ENCODE measurements at places on chromosomes 4 and X.

GRCh38 chr4:83701041-83701440 is 165.1 kb downstream of the GPAT3 start:
- no peak for DNase-seq

DNA sequence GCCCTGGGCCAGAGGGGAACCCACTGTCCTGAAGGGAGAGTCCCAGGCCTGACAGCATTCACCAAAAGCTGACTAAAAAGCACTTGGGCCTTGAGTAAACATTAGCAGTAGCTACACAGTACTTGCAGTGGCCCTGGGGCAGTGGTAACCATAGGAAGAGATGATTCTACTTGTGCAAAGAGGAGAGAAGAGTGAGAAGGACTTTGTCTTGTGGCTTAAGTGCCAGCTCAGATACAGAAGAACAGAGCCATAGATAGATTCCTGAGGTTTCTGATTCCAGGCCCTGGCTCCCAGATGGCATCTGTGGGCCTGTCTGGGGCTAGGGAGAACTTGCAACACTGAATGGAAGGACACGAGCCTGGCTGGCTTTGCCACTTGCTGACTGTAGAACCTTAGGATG is 100.5 kb downstream of the PTCHD1 start:
- DNase-seq = no peak

DNA sequence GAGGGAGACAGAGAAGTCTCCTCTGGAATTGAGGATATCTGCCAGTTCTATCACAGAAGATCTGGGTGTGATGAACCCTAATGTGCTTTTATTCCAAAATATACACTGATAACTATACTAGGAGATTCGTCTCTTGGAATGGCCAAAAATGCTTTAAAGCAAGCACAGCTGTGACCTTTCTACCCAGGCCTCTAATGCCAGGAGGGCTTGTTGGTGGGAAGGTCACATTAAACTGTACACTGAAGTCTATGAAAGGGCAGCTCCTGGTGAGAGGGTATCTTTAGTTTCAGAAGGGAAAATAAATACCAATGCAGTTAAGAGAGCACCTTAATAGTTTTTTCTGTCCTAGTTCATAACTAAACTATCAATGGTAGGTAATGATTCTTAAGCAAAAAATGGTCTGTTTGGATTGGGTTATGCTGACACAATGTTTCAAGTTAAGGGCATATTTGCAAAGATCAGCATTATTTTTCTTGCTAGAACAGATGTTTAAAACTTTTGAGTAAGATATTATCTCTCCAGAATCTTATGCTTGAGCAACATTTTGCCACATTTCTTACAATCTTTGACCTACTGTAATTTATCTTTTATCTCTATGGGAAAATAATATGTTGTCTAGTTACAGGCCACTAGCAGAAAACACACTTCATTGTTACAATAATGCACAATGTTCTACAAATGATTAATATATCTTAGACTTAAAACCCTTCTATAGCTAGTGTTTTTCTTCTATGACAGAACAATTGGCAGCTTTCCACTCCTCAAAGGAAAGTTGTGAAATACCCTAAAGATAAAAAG is 59.6 kb downstream of the SEC24D start:
- no peak for DNase-seq

GRCh38 chr4:78527103-78527502 is 24.5 kb upstream of the ANXA3 start:
- DNase-seq = no peak

GRCh38 chr4:98803251-98803650 is 125.7 kb downstream of the EIF4E start:
- no peak for DNase-seq

- no peak for DNase-seq
Observed at GRCh38 chrX:32153585-32153984, 1057.8 kb downstream of the DMD start.

- DNase-seq = no peak
Observed at GRCh38 chrX:123943074-123943473, 18.4 kb upstream of the STAG2 start.

DNA sequence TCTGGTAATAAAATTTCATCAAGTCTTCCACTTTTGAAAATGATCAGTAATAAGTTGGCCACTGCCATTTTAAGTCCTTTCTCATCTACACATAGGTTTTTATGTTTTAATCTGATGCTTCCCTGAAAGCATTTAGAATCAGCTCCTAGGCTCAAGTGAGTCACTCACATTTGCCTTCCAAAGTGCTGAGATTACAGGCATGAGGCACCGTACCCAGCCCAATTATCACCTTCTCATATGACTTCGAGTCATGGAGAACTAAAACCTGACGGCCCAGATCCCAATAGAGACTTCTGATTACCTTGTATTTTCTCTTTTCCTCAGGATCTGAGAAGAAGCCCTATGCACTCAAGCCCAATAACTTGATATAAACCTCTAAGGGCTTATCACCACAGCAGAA is 140.8 kb downstream of the OPHN1 start:
- no peak for DNase-seq

GRCh38 chr4:109886303-109886702 is 26.4 kb upstream of the EGF start:
- no peak for DNase-seq

GRCh38 chrX:55488006-55488592 is 1.5 kb downstream of the USP51 start:
- peak; percentile 20 for DNase-seq

DNA sequence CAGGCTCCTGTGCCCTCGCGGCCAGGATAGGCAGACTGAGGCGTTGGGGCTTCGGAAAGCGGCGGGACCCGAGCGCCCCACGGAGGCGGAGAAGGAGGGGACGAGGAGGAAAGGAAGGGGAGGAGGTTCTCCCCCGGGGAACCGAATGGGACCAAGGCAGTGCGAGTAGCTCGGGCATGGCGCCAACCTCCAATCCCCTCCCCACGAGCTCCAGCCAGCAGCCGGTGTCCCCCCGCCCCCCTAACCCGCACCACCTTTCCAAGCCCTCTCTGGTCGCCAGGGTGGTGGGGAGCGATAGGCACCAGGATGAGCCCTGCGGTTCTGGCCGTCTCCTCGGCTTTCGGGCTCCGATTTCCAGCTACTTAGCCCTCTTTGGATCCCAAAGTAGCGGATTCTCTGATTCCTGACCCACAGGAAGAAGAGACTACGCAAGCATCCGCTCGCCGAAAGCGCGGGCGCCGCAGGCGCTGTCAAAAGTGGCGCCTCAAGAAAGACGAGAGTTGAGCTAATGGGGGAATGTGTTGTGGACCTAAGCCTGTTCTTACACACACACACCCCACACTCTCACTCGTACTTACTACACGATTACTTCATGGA is 15.2 kb upstream of the ZIC3 start:
- no peak for DNase-seq

- no peak for DNase-seq
Observed at GRCh38 chrX:16087076-16087475, 36.3 kb upstream of the GRPR start.

DNA sequence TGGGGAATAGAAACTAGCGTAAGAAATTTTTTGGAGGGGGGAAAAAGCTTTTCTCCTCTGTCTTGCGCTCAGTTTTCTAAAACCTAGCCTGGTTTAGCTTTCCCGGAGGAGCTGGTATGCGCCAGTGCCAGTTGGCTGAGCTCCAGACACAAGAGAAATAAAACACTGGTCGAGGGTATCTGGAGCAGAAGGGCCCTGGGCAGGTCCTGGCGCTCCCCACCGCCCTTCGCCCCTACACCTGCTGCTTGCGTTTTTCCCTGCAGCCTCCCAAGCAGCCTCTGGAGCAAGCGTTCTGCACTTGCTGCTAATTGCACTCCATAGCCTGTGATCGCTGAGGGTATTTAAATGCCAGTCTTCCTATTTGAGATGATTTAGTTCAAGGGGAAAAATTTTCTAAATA is 816 bp downstream of the EREG start:
- DNase-seq = peak; percentile 73

DNA sequence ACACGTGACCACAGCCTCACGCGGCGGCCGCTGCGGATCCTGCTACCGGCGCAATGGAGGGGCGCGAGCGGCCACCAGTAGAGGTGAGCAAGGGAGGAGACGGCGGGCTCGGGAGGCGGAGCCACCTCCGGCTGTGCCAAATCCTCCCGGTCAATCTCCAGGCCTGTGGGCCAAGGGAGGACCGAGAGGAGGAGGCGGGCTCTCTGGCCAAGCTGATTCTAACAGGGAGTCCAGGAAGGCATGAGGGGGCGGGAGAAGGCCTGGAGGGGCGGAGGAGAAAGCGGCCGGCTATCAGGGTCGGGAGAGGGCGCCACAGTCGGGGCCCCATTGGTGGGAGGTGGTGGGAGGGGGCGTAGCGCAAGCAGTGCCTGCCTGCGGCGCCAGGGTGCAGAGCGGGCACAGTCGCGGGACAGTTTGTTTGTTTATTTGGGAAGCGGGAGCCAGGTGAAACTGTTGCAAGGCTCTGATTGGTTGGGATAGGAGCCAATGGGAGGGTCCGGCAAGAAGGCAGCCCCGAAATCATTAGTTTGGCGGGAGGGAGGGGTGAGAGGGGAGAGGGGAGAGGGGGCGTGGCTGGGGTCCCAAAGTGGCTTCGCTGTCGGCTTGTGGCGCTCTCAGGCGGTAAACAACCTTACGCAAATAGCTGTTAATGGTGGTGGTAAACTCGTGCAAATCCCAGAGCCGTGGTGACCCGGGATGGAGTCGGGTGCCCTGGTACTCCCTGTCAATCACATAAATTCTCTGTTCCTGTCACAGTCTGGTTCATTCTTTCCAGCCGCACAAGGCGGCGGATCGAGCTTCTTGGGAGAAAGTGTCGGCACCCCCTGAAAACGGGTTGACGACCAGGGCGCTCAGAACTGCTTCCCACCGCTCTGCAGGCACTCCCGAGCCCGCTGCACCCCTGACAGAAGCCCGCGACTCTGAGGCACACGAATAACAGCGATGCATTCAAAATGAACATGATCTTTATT is at the start of gene IRS4:
IRS4 (minus strand) TSS at position 55 of the 971 bp plus-strand sequence.
- DNase-seq = peak; percentile 54

DNA sequence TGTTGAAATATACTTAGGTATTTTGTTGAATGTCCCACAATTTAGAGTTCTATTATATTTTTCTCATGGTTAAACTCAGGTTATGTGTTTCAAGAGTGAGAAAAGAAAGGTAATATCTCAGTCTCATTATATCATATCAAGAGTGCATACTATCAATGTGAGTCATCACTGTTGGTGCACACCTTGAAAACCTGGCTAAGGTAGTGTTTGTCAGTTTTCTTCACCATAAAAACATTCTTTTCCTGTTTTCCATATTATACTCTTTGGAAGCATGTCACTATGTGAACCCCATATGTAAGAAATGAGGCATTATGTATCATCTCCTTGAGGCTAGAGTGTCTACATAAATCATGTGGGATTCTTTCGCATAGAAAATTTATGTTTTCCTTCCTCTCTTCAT is 307.6 kb upstream of the CTSO start:
- no peak for DNase-seq

DNA sequence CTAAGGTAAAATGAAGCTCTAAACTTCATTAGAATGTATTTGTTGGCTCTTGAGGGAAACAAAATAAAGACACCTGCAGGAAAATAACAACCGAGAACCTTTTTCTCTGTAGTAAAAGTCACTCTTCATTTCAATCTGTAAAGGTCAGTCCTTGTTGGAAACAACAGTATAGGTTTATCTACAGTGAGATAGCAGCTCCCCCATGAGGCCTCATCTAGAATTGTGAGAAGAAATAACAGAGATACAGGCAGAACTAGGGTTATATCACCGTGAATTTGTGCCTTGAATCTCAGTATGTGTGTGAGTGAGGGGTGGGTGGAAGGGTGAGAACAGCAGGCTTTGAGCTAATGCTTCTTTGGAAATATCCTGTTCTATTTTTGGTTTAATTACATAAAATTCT is 107.8 kb upstream of the FMR1 start:
- no peak for DNase-seq

DNA sequence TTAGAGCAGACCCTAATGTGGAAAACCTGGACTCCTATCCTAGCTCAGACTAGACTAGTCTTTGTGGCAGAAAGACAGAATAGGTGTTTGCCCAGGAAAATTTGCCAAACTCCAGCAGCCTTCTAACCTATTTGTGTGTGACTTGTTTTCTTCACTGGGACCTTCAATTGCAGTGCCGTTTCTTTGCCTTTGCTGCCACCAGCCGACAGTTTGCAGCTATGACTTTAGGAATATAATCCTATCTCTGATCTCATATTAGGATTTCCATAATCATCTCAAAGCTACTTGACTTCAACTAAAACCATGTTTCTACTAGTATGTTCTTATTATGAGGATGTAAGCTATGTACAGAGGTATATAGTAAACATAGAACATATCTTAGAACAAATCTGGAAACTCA is 60.2 kb upstream of the PGAM4 start:
- DNase-seq = no peak

- DNase-seq = no peak
Observed at GRCh38 chrX:153635788-153636668, 11.0 kb upstream of the DUSP9 start.

DNA sequence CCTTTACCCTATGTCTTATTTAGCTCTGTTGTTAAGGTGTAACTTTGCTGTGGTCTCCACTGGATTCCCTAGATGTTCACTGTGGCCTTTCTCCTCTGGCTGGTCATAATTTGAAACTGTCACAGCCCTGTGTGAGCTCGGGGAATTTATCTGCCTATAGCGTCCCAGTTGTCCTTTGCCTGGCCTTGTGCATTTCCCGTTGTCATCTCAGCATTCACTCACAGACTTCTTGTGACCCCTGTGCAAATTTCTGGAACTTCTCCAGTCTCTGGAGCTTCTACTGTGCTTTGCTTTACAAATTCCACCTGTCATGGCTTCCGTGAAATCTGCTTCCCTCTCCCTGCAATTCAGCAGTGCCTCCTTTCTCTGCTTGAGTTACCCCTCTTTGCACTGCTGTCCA is 106.7 kb downstream of the WWC2 start:
- no peak for DNase-seq

DNA sequence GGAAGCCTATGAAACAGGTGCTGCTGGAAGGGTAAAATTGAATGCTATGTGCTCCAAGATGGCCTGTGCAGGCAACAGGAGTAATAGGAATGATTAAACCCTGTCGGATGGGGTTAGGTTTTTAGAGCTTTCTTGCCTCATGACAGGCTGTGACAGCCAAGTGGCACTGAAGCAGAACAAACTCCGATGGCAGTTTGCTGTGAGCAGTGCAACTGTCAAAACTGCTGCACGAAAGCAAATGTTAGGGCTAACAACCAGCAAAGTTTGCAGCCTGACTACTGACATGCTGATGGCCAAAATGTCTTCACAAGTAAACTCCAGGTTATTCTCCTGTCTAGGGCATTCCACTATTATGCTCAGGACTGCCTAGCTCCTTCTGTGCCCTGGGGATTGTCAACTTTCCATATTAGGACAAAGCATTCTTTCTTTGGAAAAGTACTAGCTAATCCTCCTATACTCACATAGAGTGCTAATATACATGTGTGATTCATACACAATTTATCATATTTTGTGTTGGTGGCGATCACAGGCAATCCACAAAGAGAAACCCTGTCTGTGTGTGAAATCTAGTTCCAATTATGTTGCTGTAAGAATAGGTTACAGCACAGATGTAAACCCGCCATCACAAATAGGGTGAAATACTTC is 486.6 kb upstream of the TENM3 start:
- DNase-seq = no peak

DNA sequence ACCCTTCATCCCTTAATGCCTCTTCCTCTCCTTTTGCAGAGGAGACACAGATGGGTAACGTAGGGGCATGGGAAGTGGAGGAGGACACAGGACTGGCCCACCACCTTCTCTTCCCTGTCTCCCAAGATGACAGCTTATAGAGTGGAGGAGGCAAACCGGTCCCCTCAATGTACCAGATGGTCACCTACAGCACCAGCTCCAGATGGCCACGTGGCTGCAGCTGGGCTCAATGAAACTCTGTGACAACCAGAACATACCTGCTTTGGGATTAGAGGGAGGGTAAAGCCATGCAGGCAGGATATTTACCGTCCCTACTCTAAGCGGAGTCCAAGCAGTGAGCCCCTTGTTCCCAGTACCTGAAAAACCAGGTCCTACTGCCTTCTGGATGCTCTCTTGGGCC is 7.5 kb upstream of the KLHL15 start:
- DNase-seq = no peak
